ENCODE measurements at places on chromosomes 1 and 21.

DNA sequence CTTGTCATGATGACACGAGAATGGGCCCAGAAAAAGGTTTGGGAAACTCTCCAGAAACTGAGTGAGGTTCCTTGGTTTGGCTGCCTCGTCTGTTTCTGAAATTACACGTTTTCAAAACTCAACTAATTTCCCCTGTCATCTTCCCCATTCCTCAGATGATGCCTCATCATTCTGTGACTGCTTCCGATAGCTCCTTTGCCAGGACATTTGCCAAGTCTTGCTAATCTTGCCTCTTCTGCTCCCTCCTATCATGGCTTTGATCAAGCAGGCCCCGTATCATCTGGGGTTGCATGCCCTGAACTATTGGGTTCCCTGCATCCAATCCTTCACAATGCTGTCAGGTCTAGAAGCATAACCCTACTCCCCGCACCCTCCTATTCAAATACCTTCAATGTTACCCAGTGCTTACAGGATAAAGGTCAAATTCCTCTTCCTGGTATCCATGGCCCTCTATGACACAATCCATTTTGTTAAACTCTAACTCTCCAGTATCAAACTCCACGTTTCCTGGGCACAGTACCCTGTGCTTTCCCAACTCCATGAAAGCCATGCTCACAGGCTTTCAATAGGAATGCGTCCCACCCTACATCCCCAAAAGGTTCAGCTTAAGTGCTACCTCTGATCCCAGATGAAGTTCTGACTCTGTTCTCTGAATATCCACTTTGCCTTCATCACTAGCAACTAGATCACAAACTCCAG lies 22.2 kb upstream of the TMEM200B start:
- no peak for DNase-seq

GRCh38 chr1:115283681-115284146 lies 54.3 kb downstream of the NGF start:
- no peak for DNase-seq

GRCh38 chr1:149844101-149844500 lies 55.3 kb upstream of the BOLA1 start:
- DNase-seq: no peak

DNA sequence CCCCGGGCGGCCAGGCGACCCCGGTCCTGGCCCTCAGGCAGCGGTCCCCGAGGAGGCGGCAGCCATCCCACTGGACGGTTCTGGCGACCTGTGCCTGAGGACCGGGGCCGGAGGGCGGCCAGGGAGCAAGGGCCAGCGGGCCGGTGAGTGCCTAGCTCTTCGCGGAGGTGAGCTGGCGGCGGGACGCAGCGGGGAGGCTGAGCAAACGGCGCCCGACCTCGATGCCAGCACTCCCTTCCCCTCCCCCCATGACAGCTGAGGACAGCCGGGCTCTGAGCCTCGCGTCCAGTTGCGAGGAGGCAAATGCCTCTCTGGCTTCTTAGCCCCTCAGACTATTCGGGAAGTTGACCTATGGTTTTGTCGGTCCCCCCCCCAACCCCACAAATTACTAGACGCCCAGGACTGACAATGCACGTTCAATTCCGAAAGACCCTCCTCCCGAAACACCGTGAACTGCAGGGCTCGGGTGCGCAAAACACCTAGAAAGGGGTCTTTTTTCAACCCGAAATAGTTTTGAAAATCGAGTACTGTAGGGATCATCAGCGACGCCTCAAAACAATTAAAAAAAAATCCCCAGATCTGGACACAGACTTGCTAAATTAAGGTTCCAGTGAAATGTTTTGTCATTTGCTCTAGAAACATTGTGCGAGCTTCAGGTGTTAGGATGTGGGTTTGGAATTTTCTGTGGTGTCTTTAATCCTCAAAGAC lies 8.3 kb downstream of the CDKN2C start:
- DNase-seq: peak; percentile 29

DNA sequence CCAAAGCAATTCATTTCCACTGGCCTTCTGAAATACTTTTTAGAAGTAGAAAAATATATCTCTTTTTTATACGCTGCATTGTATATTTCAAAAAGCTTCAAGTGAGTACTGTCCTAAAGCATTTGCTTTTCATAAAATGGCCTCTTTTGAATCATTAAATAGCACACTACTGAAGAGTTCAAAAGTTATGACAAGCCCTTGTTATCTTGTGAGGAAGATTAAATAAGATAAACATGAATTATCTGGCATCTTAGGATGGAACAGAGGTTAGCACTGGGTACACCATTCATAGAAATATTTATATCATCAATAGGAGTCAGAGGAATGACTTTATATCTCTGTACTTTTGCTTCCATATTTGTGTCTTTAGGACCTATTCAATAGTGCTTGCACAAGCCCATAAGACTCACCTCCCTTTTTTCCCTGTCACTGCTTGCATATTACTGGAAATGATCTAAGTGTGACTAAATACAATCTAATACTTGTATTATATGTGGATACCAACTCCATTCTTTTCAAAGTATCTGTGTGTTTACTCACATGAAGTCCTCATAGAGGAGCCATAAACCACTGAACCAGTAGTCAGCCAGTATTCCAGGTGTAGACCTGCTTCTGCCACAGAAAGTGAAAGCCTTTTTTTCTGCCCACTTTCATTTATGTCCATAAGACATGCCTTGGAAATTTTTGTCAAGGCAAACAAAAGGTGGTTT lies 274.2 kb upstream of the C1orf105 start:
- DNase-seq: no peak

- DNase-seq: no peak
These were observed 1017.0 kb downstream of the MRPL39 start for GRCh38 chr21:24590261-24590660.

DNA sequence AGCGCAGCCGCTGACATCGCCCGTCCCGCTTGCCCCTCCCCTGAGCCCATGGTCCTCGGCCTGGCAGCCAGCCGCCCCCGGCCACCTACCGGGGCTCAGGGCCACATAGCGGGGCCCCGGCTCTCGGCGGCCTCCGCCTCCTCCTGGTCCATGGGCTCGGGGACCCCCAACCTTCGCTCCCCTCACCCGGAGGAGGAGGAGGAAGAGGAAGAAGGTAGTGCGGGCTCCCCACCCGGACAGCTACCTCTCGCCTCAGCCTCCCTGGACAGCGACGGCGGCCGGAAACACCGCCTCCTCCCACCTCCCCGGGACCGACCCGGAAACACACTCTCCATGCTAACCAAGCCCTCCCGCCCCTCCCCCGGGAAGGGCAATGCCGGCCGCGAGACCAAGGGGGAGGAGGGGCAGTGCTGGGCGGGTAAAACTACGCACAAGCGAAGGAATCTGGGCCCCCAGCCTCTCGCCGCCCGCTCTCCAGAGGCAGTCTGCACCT lies at the start of gene KIAA0319L:
Gene KIAA0319L, minus strand, starts transcription at position 286 of the 493 bp plus-strand sequence. CDS start 2,912 bp downstream, outside the sequence.
- no peak for DNase-seq

DNA sequence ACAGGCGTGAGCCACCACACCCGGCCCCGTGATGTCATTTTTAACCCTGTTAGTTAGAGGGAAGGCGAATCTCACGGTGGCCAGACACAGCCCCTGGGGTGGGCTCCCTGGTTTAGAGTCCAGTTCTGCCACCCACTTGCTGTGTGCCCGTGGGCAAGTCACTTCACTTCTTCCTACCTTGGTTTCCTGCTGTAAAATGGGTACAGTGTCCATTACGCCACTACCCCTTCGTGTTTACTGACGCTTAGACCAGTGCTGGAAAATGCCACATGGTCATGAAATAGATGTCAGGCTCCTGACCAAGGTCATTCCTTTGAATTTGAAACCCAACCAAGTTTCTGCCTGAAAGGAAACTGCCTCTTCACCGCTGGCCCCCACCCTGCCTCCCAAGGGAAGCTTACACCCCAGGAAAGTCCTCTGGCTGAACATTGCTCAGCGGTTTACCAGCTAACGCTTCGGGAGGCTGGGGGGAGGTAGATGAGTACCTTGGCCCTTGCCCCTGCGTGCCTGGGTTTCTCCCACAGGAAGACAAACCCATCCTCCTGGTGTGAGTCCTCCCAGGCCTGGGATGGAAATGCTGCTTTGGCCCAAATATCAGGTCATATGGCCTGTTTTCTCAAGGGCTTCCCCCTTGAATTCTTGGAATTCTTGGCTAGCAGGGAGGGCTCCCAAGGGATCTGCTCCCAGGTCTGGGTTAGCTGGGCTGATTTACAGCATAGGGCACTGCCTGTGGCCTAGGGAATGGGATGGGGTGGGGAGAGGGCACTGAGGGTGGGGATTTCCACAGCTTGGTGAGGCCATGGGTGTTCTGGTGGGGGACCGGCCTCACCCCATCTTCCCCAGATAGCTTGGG lies 7.6 kb upstream of the AADACL4 start:
- no peak for DNase-seq

DNA sequence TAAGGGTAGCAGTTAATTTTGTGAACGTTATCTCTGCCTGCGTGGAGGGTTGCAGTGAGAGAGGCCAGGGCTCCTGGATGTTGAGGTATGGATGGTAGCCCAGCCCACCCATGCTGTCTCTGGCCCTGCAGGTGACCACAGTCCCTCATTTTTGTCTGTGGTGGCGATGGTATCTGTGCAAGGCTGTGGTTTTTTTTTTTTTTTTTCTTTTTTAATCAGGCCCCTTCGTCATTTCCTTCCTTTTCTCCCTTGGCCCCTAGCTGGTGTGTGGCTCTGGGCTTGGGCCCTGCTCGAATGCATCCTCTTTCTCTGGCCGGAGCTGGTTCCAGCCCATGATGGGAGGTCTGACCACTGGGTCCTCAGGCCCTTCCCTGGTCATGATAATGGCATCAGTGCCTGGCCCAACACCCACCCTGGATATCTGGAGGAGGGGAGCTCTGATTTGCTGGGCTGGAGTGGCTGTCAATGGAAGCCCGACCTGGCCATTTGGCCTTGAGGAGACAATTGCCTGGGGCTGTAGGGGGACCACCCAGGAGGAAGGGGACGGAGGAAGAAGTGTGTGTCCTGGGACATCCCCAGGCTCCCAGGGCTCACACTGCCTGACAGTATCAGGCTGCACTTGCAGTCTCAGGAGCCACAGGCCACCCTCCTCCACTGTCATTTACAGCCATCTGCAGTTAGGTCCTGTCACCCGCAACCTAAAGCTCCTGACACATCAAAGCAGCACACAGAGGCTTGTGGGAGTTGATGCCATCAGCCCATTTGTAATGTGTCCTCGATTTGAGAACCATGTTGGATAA lies 8.1 kb upstream of the RNF187 start:
- no peak for DNase-seq

DNA sequence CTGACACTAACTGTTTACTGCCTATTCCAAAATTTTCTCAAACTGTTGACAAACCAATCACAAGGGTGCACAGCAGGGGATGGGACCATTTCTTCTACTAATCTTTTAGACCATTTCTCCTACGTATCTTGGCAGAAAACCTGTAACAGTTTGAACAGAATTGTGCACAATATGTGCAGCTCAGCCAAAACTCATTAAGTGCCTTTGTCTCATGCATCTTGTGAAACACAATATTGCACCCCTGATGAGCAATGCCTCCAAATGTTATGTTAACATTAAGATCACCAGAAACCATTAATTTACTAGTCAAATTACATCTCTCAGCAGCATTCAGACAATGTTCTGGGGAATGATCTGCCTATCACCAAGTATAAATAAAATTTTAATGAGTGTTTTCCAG lies 247.5 kb downstream of the NRIP1 start:
- DNase-seq: no peak

GRCh38 chr1:94623560-94624148 lies 82.1 kb upstream of the F3 start:
- no peak for DNase-seq

- DNase-seq: no peak
These were observed 87.1 kb upstream of the ARHGEF16 start for GRCh38 chr1:3367376-3367775.

DNA sequence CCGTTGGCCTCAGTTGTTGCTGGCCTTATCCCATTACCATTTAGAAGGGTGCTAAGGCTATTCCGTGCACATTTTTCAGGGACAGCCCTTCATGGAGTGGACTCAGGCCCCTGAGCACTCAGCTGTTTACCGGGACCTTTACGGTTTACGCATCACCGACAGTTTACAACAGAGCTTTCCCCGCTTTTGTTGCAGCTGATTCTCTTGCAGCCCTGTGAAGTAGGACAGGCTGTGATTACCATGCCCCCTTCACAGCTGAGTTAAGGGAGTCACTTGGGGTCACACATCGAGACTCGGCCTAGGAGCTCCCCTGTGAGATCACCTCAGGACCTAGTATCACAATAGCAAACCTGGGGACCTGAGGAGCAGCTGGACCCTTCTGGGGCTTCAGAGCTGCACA lies 41.9 kb downstream of the PTPRF start:
- no peak for DNase-seq

- DNase-seq: no peak
These were observed 120.1 kb upstream of the SGIP1 start for GRCh38 chr1:66413838-66414175.

- DNase-seq: no peak
These were observed 53.9 kb downstream of the CYYR1 start for GRCh38 chr21:26519142-26519541.

DNA sequence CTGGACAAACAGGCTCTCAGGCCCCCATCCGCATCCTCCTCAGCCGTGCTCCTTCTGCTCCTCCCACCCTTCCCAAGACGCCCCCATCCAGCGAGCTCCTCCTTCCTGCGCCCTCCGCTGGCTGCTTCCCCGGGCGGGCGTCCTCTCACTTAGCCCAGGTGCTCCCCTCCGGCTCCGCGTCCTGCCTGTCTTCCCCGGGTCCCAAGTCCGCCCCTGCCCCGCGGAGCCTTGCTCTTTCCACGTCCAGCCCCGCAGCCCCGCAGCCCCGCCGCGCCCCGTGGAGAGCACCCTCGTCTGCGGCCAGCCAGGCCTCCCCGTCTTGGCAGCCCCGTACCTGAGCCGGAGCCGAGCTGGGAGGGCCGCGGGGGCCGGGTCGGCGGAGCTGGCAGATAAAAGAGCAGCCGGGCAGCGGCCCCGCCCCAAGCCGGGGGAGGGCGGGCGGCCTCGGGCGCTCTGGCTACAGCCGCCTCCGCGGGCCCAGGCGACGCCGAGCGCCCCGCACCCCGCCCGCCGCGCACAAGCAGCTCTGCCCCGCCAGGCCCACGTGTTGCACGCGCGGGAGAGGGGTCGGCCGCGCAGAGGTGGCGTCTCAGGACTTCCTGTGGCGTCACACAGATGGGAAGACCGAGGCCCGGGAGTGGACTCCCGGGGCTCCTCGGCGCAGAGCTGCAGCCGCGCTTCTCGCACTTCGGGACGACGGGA lies at the start of gene PAQR7:
Gene PAQR7, minus strand, starts transcription at position 555 of the 702 bp plus-strand sequence. CDS start 11,869 bp downstream, outside the sequence.
- peak; percentile 31 for DNase-seq

- no peak for DNase-seq
These were observed 6.0 kb downstream of the TUT4 start for GRCh38 chr1:52546852-52547251.

DNA sequence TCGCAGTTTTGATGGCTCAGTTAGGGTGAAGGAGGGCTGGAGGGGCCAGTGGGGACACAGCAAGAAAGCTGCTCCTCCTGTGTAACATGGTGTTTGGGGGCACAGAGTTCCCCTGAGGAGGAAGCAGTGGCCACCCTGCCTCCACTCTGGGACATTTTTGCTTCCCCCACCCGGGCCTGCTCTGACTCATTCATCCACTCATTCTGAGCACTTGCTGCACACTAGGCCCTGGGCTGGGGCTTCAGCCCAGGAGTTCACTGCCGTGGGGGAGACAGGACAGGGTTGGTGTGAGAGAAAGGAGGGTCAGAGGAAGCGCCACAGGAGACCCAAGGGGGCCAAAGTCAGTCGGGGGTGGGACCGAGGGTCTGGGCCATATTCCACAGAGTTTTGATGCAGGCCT lies 41.4 kb upstream of the ACOT11 start:
- no peak for DNase-seq
